ENCODE measurements at places on chromosomes 6 and 20. TPM values are rescaled to one million over a fixed set of nuclear protein-coding genes. Genes with fewer than 3 reads are reported as not detected.

GRCh38 chr20:53513489-53514298 lies 79.9 kb downstream of the ZNF217 start:
- no peak for DNase-seq

GRCh38 chr20:47720636-47721427 lies 64.4 kb downstream of the SULF2 start:
- no peak for DNase-seq

GRCh38 chr20:909641-910040 lies 6.5 kb downstream of the ANGPT4 start:
- DNase-seq = no peak

GRCh38 chr6:99490608-99491007 lies 24.6 kb downstream of the USP45 start:
- no peak for DNase-seq

DNA sequence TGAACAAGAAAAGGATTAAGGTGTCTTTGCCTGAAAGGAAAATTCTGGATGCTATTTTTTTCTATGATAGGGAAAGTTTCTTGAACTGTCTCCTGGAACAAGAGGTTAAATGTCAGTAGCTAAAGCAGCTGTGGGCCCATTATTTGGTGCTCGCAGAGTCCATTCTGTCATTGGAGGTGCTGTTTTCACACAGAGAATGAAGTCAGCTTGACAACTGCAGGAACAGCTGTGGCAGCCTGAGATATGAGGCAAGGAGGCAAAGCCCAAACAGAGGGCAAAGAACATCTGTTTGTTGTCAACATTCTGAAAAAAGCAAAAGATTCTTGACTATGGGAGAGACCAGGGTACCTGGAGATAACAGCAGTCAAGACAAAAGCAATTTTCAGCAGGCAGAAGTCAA lies 548.2 kb downstream of the KIF16B start:
- no peak for DNase-seq

DNA sequence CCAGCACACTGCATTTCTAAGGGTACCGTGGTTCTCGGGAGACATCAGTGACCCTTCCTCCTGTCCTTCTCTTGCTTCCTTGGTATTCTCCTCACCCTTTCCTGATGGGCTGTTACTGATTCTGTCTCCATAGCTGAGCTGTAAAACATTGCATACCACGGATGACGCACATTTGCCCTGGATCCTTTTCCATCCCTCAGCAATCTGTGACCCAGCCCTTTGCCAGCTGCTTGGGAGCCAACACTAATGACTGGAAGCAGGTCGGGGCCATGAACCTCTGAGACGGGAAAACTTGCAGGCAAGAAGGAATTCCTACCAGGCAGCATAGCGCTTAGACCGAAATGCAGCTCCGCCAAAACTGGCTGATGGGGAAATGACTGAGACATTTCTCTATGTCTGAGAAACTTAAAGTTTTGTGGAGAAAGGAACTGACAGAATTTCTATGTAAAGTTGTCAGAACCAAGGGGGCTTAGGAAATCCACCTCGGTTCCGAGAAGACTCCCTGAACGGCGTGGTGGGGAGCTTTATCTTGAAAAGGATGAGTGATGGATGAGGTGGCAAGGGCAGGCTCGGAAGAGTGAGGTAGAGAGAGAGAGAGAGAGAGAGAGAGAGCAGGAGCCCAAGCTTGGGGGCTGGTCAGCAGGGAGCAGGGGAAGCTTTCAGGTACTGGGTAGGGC lies 19.2 kb downstream of the TUBB2B start:
- no peak for DNase-seq

DNA sequence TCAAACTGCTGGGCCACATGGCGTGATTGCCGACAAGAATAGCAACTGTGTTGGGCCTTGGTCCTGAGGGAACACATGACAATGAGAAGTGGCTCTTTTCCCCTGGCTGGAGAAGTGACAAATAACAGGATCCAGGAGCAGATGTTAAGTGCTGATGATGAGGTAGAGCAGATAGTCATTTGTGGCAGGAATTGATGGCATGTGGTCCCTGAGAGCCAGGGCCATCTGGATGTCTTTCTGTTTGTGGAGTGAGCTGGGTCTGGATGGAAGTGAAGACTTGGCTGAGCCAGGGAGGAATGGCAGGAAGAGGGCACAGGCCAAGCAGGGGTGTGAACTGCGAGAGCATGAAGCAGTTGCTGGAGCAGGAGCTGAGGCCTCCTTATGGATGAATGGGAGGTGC lies 67.8 kb downstream of the SCAND1 start:
- DNase-seq = no peak

GRCh38 chr6:44082872-44083321 lies 44.4 kb downstream of the MRPL14 start:
- no peak for DNase-seq

GRCh38 chr20:34983089-34983820 lies 27.6 kb downstream of the MYH7B start:
- no peak for DNase-seq

GRCh38 chr20:39399463-39399862 lies 437.3 kb downstream of the DHX35 start:
- DNase-seq = no peak

DNA sequence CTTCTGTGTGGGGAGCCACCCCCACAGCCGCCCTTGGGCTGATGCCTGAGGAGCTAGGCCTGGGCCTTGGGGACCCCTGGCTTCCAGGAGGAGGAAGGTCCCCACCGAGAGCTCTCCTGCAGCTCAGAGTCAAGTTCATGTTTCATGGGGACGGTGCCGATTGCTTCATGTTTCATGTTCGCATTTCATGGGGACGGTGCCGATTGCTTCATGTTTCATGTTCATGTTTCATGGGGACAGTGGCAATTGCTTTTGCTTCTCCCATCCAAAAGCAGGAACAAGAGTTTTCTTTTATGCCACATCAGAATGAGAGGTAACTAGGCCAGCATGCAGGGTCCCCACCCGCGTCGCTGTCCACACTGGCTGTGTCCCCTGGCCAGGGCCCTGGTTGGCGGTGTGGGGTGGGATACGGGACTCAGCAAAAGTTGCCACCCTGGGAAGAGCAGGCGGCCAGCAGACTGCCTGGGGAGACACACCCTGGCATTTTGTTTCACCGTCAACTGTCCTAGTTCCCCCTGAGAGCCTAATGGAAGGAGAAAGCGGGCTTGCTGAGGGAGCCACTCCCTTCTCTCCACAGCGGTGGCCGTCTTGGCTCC lies 46.0 kb downstream of the DACT2 start:
- DNase-seq = no peak

- no peak for DNase-seq
These were observed 96.7 kb downstream of the L3MBTL3 start for GRCh38 chr6:130115036-130115435.

- no peak for DNase-seq
These were observed 125.7 kb downstream of the ANKS1A start for GRCh38 chr6:35014786-35015185.

DNA sequence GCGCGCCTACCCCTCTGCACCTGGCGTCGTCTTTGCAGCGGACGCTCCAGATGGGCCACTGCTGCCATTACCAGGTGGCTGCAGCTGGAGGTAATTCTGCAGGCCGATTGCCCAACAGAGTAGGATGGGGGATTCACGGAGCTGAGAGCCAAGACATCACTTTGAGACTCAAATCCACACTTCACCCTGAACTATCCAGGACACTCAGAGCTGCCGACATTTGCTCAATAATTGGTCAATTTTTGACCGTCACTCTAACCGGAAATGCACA lies 694.9 kb upstream of the FLRT3 start:
- DNase-seq = no peak

DNA sequence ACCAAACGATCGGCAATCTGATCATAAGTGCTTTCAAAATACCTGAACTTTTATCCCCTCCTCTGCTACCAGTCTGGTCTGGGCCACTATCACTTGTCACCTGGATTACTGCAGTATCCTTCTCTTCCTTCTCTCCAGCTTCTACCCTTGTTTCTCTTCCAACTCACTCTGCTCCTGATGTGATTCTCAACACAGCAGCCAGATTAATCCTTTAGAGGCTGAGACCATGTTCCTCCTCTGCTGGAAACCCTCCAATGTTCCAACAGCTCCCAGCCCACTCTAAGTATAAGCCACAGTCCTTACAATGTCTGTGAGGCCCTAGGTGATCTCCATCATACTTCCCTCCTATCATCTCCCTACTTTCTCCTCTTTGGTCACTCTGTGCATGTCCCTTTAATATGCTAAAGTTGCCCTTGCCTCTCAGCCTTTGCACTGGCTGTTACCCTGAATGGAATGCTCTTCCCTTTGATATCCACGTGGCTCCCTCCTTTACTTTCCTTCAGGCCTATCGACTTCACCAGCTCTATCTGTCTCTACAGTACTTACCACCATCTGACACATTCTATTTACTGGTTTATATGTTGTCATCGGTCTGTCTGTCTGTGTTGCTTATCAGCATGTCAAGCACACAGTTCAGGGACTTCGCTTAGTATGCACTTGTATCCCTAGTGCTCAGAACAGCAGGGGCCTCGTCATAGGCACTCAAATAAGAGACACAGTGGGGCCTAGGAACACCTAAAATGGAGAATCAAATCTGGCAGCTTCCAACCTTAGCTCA lies 35.0 kb upstream of the RNF24 start:
- DNase-seq = no peak

- DNase-seq = no peak
These were observed 110.5 kb downstream of the HAO1 start for GRCh38 chr20:7829776-7830175.

DNA sequence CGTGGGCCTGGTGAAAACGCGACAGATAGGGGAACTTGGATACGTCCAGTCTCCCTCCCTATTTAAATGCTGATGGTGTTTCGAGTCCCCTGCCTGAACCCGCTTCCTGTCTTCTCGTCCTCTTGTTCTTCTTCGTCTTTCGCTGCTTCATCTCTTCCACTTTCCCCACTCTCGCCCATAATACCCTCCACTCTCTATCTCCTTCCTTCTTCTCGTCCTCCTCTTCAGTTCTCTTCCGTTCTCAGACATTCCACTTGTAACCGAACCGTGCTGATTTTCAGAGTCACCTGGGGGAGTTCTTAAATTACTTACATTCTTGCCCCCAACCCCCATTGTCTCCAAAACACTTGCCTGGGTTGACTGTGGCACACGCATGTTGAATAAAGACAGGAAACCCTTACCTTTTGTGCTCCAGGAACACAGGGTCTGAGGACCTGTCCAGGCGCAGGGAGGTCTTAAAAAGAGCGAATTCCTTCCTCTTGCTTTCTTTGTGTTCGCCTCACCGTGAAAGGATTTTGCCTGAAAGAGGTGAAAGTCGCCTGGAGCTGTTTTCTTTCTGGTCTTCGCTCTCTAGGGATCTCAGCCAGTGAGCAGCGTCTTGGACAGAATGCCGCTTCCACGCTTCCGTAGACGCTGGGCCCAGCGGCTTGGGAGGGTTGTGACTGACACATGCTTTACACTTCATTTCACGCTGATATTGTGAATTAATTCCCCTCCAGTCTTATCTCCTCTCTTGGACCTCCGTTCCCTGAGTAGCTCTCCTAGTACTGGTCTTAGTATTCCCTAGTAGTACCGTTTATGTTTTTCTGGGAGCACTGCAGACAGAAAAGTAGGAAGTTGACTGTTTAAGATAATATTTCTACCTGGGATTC lies 184.0 kb downstream of the GPX5 start:
- DNase-seq = no peak

DNA sequence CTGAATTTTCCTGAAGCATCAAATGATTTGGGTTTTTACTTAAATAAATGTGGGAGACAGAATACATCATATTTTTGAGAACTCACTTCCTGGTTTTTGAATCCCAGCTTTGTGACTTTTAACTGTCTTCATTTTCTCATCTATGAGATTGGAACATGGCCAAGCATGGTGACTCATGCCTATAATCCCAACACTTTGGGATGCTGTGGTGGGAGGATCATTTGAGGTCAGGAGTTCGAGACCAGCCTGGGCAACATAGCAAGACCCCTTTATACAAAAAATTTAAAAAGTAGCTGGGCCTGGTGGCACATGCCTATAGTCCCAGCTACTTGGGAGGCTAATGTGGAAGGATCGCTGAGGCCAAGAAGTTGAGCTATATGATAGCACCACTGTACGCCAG lies 122.3 kb downstream of the QKI start:
- no peak for DNase-seq

DNA sequence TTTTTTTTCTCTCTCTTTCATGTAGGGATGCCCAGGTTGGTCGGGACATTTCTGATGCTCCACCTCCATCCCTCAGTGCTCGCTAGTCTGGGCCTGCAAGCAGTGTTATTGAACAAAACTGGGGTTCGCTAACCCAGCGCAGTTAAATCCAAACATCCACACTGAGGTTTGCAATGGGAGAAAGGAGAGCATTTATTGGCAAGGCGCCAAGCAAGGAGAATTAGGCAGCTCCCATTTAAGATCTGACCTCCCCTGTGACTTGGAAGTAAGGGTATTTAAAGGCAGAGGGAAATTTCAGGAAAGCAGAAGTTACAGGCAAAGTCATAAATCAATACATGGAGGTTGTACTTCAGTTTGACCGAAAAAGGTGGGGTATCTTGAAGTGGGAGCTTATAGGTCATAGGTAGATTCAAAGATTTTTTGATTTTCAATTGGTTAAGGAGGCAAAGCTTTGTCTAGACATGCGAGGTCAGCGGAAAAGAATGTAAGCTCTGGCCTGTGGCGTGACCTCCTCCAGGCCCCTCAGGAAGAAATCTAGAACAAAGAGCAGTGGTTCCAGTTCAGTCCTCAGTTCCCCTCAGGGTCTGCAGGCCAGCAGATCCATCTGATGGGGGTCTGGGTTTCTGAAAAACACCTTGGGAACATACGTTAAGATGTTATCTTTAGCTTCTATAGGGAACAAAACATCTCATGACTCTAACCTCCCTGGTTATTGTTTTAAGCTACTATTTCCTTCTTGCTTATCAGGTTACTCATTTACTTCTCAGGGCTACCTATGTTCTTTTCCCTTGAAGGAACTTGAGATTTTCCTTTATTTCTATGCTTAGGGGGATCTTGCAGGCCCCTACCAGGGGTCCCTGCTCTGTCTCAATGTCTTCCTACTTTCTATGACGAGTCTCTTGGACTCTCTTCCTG lies 66.0 kb upstream of the KIF16B start:
- no peak for DNase-seq

- DNase-seq = no peak
These were observed 899.0 kb downstream of the TFAP2A start for GRCh38 chr6:9515633-9516606.

GRCh38 chr6:166904101-166904746 lies 52.1 kb downstream of the RNASET2 start:
- no peak for DNase-seq

DNA sequence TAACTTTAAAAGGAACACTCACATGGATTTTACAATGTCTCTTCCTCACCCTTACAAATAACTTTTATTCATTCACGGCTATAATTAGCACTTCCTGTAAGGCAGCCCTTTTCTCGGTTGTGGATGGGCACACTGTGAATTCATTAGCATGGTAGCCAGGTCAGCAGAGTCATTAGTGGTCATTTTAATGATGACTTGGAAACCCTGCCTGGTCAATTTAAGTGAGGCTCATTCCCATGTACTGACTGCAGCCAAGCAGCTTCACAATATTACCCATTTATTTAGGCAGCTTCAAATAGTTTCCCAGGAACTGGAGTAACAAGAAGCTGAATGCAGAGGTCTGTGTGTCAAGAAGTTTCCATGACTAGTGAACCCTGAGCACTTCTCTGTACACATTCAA lies 248.8 kb downstream of the KHDC1L start:
- DNase-seq = no peak

- no peak for DNase-seq
These were observed 126.7 kb downstream of the BCAS1 start for GRCh38 chr20:53943522-53944291.

The CLPSL1 gene
- total RNA-seq = not detected

The OTOR gene
- not detected for total RNA-seq

The PPP1R14C gene
- 14.3 TPM for total RNA-seq

The SAMD10 gene
- total RNA-seq = 3.6 TPM

The FAM50B gene
- 13.7 TPM for total RNA-seq

The NT5DC1 gene
- total RNA-seq = 26.1 TPM

The LINC00237 gene
- not detected for total RNA-seq

The EYS gene
- total RNA-seq = not detected

The CFB gene
- total RNA-seq = 49.3 TPM

All from upper lobe of left lung (tissue), 6 donors.